Activated CD8-positive, alpha-beta memory T cell treated with anti-CD3 and anti-CD28 coated beads, Interleukin-2, amount 10 ng/mL, durations not matched to agents 7 days and 5 days (primary cell): ENCODE measurements at places on chromosomes 2 and 18. TPM values are rescaled to one million over a fixed set of nuclear protein-coding genes. Genes with fewer than 3 reads are reported as not detected.

FZD7 gene
- total RNA-seq: 0.18 TPM

RAB27B gene
- 0.66 TPM for total RNA-seq

ANKRD30BL gene
- not detected for total RNA-seq

IL36G gene
- total RNA-seq: not detected

B4GALT6 gene
- total RNA-seq: 1.8 TPM

EVA1A gene
- total RNA-seq: not detected

TMEM200C gene
- total RNA-seq: not detected

HOXD12 gene
- total RNA-seq: not detected

LIPG gene
- total RNA-seq: 0.16 TPM

PID1 gene
- total RNA-seq: not detected

TEX44 gene
- not detected for total RNA-seq
